ENCODE measurements at places on chromosomes 5 and 9.

DNA sequence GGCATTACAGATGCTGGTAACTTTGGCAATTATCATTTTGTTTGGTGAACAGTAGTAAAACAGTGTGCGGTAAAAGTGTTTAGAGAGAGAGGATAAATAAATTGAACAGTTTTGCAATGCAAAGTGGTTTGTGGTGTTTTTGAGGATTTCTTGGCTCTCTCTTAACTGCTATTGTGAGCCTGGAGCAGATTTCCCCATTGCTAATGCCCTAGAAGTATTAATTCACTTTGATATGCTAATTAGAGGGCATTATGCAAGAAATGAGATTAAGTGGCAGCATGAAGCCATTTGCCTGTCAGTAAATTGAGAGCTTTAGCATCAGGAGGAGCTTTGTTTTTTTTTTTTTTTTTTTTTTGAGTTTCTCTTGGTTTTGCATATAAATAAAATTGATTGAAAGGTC lies 8.2 kb downstream of the PBX3 start:
- DNase-seq = no peak

- DNase-seq = no peak
Observed at GRCh38 chr9:120863833-120864232, 13.2 kb downstream of the PHF19 start.

- no peak for DNase-seq
Observed at GRCh38 chr5:115568668-115569067, 24.1 kb upstream of the FEM1C start.

GRCh38 chr5:124180875-124181461 lies 565.5 kb downstream of the ZNF608 start:
- DNase-seq = no peak

GRCh38 chr9:27856054-27856453 lies 282.8 kb upstream of the C9orf72 start:
- no peak for DNase-seq

GRCh38 chr5:138972836-138973235 lies 97.7 kb upstream of the LRRTM2 start:
- no peak for DNase-seq

DNA sequence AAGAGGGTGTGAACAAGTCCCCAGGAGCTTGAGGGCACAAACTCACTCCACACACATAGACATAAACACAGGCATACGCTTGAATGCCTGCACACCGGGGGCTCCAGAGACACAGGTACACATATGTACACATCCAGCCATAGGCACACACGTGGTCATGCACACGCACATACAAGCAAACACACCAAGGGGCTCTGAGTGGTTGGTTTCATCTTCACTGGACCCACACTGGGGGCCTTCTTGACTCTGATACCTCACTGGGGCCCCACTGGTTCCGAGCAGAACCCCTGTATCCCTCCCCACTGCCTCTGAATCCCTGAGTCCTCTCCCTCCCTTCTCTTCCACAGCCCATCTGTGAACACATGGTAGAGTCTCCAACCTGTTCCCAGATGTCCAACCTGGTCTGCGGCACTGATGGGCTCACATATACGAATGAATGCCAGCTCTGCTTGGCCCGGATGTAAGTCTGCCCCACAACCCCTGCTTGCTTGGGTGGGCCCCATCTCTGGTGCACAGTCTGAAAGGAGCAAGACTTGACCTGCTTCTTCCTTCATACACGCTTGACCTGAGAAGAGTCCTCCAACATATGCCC lies 6.4 kb downstream of the SPINK4 start:
- DNase-seq = no peak

GRCh38 chr5:5139777-5140478 lies at the start of gene ADAMTS16:
ADAMTS16 (plus strand) TSS chr5:5140330; CDS start chr5:5140468, 138 bp downstream.
- DNase-seq = no peak

DNA sequence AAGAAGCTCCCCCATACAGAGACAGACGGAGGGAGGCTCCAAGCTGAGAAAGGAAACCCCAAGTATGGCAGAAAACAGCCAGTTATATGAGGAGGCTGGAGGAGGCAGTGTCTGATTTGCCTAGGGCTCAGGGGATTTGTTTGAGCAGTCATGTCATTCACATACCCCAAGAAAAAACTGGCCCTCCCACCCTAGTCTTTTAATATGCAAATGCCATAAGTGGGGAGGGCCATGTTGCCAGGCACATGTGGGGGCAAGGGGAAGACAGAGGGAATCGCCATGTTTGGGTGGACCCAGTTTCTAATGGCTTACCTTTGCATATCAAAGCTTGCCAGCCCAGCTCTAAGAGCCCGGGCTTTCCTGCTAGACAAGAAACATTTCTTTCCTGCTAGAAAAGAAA lies 1163.8 kb downstream of the TAF11L14 start:
- no peak for DNase-seq

DNA sequence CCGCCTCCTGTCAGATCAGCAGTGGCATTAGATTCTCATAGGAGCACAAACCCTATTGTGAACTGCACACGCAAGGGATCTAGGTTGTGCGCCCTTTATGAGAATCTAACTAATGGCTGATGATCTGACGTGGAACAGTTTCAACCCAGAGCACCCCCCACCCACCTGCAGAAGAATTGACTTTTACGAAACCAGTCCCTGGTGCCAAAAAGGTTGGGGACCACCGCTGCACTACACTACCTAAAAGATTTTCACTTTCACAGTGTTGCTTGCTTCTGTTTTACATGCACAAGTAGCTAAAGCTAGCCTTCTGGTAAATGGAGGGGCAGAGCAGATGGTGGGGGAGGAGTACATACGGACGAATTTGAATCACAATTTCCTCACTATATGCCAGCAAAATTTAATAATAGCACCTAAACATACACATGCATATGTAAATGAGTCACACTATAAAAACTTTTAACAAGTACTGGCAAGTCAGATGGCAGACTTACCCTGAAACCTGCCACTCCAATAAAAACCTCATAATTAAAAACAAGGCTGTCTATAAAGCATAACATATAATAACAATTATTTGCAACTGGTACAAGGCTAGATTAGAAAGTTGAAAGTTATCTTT lies 24.0 kb upstream of the CDKN2B start:
- no peak for DNase-seq

GRCh38 chr5:6791031-6791430 lies 77.8 kb downstream of the TENT4A start:
- no peak for DNase-seq

GRCh38 chr9:72551306-72551705 lies 29.9 kb downstream of the TMC1 start:
- DNase-seq = no peak

- DNase-seq = no peak
Observed at GRCh38 chr9:31210978-31211570, 1173.4 kb upstream of the ACO1 start.

DNA sequence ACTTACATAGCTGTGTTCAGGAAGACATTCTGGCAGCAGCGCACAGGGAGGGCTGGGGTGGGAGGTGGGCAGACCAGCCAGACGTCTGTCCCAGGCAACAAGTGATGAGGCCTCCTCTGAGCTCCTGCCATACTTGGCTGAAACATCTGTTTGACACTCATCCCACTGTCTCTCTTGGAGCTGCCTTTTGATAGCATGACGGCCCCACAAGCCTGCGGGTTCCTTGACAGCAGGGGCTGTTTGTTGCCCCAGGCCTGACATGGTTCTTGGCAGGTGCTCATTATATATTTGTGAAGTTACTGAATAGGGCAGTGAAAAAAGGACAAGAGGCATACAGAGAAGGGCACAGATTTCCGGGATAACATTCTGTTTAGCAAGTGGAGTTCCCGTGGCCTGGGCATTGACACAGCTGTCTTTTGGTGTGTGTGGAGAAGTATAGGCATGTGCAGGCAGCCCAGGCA lies 22.2 kb upstream of the B4GALT1 start:
- no peak for DNase-seq

DNA sequence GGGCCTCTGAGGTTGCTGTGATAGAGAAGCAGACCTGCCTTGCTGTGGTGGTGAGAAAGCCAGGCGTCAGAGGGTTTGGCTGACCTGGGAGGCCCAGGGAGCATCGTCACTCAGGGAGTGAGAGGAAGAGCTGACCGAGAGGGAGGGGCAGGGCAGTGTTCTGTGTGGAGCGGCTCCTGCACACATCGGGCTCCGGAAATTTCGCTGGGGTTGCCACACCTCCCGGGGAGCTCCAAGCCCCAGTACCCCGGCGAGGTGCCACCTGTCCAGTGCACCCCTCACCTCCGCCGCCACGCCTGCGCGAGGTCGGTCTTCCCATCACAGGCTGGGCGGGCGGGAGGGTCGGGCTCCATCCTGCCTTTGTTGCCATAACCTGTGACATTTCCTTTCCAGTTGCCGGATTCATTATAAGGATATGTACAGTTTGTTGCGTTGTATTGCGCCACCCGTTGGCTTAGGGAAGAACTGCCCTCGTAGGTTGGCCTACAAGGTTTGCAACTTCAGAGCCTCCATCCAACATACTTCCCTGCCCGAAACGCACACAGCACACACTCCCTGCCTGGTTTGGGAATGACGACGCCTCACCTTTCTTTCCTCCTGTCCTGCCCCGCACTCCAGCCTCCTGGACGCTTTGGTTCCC lies 223.2 kb downstream of the CACNA1B start:
- DNase-seq = no peak

DNA sequence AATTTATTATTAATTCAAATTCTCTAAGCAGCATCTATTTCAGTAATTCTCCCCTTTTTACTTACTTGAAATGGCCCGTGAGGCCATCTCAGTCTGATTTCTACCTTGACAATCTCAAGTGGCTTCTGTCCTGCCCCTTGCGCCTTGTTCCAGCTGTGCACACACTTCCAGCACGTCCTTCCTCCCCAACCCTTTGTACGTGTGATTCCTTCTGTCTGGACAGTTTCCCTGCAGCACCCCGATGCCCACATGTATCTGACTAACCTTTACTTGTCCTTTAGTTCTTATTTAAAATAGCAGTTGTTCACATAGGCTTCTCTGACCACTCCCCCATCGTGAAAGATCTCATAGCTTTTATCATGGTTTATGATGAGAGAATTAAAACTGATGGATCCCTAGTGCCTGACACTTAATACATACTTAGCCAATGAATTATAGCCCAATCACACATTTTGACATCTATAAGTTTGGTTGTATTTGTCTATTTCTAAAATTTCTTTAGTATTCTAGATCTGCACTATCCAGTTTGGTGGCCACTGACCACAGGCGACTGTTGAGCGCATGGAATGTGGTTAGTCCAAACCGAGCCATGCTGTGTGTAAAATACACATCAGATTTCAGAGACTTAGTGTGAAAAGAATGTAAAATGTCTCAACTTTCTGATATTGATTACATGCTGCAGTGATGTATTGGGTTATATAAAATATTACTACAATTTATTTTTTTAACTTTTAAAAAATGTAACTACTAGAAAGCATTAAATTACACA lies 14.3 kb downstream of the ZBTB34 start:
- DNase-seq = no peak

- no peak for DNase-seq
Observed at GRCh38 chr9:136527721-136528710, 17.8 kb downstream of the NOTCH1 start.

- no peak for DNase-seq
Observed at GRCh38 chr9:112118009-112118408, 57.1 kb downstream of the SUSD1 start.

- DNase-seq = no peak
Observed at GRCh38 chr9:88197016-88197415, 58.7 kb upstream of the SPATA31C2 start.

DNA sequence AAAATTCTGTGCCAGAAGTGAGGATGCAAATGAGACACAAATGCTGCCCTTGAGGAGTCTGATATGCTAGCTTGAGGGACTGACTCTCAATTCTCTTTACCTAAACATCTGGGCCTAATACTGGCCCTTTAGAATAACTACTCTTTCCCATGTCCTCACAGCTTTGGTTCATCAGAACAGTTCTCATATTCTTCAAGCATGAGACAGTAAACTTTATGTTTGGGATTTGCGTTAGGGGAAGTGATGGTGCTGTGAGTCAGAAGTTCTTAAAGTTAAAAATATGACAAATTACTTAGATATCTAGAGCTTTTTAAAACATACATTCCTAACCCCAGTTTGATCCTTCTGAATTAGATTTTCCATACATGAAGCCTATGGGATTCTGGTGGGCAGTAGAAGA lies 665.0 kb upstream of the RGMB start:
- DNase-seq = no peak

- DNase-seq = no peak
Observed at GRCh38 chr5:120919017-120919416, 454.9 kb downstream of the PRR16 start.

- no peak for DNase-seq
Observed at GRCh38 chr9:38144421-38144820, 75.4 kb upstream of the SHB start.

GRCh38 chr9:112819635-112820496 lies 69.3 kb downstream of the SNX30 start:
- no peak for DNase-seq

DNA sequence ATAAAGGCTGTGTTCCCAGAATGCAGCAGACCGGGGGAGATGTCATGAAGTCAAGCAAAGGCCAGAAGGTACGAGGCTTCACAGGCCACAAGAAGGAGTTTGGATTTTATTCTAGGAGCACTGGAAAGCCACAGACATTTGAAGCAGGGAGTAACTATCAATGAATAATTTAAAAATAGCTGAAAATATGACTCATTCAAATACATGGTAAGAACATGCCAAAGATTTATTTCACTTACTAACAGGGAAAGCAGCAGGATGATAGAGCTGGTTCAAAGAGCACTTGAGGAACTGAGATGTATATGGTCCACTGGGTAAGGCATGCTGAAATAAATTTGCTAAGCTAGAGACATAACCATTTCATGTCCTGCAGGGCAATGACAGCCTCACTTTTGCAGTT lies 53.2 kb downstream of the MSX2 start:
- DNase-seq = no peak

DNA sequence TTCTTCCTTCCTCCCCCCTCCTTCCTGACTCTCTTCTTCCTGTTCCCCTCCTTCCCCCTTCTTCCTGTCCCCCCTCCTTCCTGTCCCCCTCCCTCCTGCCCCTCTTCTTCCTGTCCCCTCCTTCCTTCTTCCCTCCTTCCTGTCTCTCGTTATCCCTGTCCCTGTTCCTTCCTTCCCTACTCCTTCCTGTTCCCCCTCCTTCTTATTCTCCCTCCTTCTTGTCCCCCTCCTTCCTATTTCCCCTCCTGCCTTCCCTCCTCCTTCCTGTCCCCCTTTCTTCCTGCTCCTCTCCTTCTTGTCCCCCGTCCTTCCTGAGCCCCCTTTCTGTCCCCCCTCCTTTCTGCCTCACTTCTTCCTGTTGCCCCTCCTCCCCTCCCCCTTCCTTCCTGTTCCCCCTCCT lies 70.6 kb downstream of the COL5A1 start:
- no peak for DNase-seq

DNA sequence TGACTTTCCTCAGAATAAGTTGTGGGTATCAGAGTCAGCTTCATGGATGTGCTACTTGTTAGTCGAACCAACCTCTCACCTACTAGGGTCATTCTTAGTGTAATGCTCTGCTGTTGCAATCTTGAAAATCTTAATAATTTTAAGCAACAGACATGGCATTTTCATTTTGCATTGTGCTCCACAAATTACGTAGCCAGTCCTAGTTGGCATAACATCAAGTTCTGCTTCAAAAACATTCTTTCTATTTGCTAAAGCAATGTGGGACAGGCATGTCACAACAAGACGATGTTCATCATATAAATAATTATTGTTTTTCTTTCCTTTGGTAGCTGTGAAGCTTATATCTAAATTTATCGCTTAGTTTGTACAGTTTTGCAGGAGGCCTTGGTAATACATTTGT lies 39.3 kb upstream of the CDH12 start:
- no peak for DNase-seq

GRCh38 chr9:75930730-75931321 lies 40.4 kb downstream of the PCSK5 start:
- DNase-seq = no peak
